ENCODE measurements at places on chromosomes 3 and 15.

DNA sequence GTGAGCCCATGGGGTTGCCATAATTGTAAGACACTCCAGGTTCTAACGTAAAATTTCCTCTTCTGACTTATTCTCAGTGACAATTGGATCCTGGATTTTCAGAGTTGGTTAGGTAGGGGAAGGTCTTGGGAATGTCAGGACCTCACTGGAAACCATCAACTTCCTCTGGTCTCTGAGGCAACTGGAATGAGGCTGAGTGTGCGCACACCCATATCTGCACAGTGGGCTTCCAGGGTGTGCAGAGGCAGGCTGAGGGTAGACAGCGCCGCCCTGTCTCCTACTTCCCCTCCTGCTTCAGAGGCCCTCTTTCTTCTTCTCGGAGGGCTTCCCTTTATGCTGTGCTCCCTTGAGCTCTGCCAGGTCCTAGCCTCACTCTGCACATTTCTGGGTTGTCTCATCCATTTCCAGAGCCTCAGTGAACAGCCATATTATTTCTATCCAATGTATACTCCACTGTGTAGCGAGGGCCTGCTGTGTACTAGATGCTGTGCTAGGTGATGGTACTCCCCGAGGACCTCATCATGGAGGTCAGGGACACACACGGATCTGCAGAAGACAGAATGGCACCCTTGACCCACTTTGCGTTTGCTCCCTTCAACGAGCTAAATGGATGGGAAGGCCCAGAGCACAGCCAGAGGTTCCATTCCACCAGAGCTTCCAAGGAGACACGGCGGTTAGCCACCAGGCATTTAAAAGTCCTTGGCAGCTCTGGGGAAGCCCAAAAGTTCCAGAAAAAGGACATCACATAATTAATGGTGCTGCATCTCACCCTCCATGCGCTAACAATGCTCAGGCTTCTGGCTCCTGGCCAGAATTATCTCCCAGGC, 18.3 kb downstream of the ACAA1 start:
- ATAC-seq: no peak

DNA sequence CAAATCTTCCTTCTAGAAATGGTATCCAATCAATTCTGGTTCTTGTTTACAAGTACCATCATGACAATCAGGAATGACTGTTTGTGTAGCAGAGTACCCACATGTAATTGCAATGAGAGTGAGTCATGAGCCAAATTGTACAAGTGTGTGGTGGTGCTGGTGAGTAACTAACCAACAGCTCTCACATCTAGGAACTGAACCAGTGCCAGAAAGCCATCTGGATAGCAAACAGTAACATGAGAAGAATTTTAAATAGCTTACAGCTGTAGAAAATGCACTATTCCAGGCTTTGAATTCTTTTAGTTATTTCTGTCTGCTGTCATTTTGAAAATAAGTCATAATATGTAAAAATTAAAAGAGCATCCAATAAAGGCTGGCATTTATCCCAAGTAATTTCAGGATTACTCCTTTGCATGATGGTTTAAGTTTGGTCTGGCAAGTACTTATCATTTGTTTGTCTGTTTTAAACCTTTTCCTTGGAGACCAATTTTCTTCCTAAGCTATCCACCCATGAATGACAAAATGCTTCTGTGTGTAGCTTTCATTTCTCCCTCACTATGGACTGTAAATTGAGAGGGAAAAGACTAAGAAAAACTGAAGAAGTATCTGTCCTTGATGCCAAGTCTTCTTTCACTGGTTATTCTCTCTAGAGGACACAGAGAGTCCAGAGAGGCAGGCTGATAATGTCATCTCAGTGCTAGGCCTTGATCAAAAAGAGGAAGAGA, 60.0 kb downstream of the PIK3CB start:
- ATAC-seq: peak; percentile 95

DNA sequence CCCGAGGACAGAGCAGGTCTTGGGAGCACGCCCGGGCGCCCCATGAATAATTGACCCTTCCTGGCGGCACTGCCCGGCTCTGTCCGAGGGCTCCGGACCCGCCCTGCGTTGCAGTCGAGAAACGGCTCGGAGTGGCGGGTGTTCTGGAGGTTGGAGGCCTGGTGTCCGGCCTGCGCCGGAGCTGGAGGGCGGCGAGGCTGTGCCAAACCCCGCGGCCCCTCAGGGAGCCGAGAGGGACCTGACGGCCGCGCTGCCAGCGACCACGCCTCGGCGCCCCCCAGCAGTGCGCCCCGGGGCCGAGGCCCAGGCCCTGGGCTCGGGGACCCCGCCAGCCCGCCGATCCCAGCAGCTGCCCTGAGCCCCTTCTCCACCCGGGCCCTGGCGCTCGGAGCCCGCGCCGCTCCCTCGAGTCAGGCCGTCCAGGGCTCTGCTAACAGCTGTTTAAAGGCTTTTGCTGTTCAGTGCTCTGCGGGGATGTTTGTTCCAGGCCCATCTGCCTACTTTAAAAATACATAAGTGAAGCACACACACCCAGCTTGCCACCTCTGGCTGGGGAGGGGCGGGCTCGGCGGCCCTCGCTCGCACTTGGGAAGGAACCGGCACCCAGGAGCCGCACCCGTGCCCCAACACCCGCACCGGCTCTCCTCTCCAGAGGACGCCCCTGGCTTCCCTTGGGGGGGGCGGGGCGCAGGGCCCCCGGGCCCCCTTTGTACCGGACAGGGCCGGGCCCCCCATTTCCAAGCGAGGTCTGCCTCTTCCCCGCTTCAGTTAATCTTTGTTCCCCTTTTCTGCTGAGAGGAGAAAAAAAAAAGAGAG, 730 bp upstream of the ZNF710 start:
- ATAC-seq: peak; percentile 7

DNA sequence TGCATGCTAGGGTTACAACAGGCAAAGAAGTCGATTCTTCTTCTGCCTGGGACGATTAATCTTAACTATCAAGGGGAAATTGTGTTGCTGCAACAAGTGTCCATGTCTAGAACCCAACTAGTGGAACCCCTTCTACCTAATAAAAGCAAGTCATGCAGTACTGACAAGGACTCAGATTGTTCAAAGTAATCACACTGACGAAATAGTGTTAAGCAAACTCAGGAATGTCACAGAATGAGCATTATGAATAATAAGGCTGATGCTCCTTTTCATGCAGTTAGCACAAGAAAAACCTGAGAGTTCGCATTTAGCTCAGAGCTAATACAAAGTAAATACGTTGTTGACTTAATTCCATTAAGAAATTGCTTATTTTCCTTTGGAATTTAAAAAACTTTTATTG, 47.5 kb upstream of the TRIM42 start:
- no peak for ATAC-seq

- no peak for ATAC-seq
Observed at GRCh38 chr3:1007866-1008265, 85.0 kb upstream of the CNTN6 start.

- no peak for ATAC-seq
Observed at GRCh38 chr3:124587053-124587408, 143.2 kb upstream of the UMPS start.

GRCh38 chr15:77573802-77574201, 58.9 kb downstream of the LINGO1 start:
- ATAC-seq: no peak

DNA sequence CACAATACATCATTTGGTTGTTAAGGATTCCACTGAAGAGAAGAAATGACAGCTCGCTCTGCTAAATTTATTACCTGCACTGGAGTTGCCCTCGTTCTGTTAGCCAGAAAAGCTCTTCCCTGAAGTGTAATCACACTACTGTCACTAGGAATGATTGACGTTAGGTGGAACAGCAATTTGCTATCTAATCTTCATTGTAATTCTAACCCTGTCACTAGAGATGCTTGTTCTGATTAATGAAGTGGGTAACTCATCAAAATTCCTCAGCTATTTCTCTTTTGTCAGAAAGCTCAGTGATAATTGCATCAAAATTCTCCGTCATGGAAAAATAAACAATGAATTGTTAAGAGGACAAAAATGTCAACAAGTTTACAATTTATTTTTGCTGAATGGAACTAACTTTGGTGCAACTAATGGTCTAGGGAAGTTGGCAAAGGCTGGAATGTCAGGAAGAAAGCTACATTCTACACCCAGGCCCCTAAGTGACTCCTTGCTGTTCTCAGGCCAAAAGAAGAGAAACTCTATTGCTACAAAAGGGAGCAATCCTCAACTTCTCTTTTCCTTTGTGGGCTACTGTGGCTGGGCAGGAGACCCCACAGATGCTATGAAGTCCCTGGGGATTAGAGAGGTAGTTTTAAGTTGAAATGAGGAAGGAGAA, 34.1 kb downstream of the CCDC191 start:
- ATAC-seq: no peak

DNA sequence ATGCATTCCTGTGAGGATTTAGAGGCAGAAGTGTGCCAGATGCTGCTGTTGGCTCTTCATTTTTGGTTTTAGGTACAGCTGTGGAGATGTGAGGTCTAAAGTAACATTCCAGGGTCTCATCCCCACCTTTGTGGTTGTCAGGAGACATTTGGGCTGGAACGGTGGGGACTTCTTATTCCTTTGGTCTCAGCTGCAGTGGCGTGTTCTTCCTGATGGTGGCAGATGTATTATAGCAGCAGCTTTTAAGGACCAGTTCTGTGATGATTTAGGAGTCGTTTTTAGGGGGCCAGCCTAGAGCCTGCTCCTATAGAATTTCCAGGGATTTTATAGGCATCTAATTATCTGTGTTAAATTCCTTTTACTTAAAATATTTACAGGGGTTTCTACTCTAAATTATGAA, 221.0 kb upstream of the EOMES start:
- peak; percentile 78 for ATAC-seq

DNA sequence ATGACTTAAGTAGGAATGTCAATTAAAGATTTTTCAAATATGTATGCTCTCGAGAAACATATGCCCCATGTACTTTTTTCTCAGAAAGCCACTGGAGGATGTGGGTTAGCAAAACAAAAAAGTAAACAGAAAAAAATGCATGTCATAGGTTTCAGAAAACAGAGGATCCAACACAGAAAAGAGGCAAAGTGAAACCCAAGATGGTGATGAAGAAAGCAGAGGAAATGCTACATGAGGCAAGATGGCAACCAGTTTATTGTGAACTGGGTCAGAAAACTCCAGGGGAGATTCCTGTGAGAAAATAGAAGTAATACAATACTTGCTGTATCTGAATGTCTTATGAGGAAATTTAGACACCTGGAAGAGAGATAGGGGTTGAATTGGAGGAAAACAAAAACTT, 30.8 kb upstream of the EOMES start:
- ATAC-seq: no peak

GRCh38 chr3:30964612-30965011, 70.2 kb upstream of the GADL1 start:
- ATAC-seq: no peak

- no peak for ATAC-seq
Observed at GRCh38 chr3:155385896-155386625, 92.6 kb upstream of the STRIT1 start.

GRCh38 chr3:14153663-14154062, 24.7 kb downstream of the XPC start:
- ATAC-seq: no peak

GRCh38 chr3:179268400-179269051, 17.6 kb upstream of the KCNMB3 start:
- no peak for ATAC-seq

DNA sequence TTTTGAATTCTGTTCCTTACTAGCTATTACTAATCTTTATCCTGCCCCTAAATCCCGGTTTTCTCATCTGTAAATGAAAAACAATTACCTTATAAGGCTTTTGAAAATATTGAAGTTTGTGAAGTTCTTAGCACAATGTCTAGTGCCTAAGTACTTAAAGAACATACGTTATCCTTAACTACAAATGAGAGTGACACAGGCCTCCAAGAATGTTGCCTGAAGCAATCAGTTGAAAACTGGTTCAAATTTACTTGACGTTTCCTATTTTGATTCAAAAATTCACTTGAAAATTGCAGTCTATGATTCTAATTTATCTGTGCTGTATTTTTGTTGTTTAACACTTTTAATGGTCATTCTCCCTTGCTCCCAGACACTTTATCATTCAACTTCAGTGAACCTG, 3.2 kb downstream of the SENP7 start:
- no peak for ATAC-seq

DNA sequence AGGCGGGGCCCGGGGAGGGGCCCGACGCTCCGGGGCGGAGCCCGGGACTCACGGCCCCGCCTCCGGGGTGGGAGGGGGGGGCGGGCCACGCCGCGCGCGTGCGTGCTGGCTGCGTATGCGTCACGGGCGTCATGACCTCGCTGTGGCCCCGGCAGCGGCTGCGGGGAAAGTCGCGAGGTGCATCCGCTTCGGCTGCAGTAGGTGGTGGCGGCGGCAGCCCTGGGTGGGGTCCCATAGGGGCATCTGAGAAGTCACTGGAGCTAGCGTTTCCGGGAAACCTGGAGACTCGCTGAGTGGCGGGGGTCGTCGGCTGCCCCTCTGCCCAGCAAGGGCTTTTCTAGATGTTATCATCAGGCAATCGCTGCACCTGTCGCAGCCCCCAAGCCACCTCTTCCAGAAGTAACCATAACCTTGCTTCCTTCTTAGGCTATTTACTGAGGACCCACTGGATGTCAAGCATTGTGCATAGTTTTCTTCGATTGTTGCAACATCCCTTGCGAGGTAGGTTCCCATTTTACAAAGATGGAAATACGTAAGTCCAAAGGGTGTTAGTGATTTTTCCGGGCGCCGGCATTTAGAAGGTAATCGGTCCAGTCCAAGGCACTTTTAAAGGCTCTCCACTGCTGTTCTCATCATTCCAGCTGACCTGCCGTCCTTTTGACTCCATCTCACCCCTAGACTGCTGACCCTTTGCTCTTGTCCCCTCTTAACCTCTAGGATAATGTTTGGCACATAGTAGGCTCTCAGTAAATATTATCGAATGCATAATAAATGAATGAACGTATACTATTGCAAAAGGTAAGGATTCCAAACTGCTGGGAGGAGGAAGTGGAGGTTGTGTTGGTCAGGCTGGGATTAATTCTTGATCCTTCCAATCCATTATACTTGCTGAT, at the start of gene GDPGP1:
Gene GDPGP1 (plus strand): TSS at position 114 of the 893 bp plus-strand sequence. CDS start 6,700 bp downstream, outside the sequence.
- ATAC-seq: peak; percentile 39

DNA sequence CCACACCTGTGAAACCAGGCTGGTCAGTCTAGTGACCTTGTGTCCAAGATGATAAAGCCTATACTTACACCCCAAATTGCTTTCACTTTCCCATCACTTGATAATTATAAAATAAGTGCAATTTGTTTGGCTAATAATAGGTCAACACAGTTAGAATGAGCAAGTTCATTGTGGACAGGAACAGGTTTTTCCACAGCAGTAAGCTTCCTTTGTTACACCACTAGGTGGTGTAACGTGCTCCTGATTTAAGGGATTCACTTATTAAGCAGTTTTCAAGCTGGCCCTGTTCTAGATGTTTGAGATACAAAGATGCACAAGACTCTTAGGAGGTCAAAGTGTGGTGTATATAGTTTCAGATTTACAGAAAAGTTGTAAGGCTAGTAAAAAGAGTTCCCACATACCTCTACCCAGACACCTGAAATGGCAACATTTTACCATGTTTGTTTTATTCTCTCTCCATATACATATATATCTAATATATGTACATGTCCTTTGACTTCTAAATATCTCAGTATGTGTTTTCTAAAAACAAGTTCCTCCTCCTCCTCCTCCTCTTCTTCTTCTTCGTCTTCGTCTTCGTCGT, 6.8 kb upstream of the MFSD1 start:
- no peak for ATAC-seq

GRCh38 chr3:194327218-194328052, 23.7 kb downstream of the CPN2 start:
- no peak for ATAC-seq

GRCh38 chr3:145678401-145678800, 482.6 kb downstream of the PLOD2 start:
- ATAC-seq: peak; percentile 57
